ENCODE measurements at places on chromosomes 5 and 9.

GRCh38 chr5:4116834-4117233 is 521.2 kb downstream of the IRX1 start:
- DNase-seq: no peak

- no peak for DNase-seq
Measured at GRCh38 chr5:83227611-83228010, 150.3 kb downstream of the XRCC4 start.

GRCh38 chr9:11868795-11869194 is 824.4 kb upstream of the TYRP1 start:
- DNase-seq: no peak

DNA sequence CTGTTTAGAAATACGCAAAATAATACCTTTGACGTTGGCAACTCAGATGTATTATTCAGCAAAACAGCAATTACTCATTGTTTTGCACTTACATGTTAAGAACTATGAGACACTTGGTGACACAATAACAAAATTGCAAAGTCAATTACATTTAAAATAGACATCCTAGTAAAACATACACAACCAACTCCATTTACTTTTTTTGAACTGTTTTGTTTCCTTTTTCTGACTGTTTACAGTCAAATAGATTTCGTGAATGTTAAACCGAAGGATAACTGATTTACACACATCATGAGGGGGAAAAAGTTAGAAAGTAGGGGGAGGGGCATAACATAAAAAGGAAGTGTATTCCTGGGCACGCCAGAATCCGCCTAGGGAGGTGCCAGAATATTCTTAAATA is 220.1 kb downstream of the MEF2C start:
- DNase-seq: no peak

DNA sequence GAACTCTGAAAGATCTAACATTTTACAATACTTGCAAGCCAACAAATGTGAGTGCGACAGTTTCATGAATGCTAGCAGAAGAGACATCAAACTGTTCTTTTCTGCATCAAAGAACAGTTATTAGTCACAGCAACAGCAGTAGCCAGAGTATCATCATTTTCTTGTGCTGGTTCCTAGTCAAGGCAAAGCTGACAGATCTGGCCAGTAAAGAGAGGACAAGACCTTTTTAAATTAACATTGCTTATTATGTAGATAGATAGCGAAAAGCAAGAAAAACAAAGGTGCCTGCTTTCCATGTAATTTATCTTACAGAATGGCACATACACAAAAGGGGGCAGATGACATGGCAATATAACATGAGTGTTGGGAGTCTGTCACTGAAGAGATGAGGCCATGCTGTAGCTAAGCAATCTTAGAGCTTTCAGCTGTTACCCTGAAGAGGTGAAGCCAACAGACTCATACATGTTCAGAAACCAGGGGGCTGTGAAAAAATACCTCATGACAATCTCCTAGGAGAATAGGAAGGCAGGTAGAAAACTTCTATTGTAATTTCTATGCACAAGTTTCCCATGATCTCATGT is 626.6 kb upstream of the TYRP1 start:
- DNase-seq: no peak

DNA sequence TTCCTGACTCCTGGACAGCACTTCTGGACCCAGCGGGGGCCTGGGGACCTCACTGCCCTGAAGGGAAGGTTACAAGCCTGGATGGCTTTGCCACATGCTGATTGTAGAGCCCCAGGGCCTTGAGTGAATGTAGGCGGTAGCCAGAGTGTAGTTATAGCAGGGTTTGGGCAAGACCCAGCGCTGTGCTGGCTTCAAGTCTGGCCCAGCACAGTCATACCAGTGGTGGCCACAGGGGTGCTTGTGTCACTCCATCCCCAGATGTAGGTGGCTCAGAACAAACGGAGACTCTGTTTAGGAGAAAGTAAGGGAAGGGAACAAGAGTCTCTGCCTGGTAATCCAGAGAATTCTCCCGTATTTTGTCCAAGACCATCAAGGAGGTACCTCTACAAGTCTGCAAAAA is 84.6 kb downstream of the STARD4 start:
- DNase-seq: no peak

Measured in T1000 (cell line).